A172 (cell line): ENCODE measurements at places on chromosomes 2 and 18. TPM values are rescaled to one million over a fixed set of nuclear protein-coding genes. Genes with fewer than 3 reads are reported as not detected.

DNA sequence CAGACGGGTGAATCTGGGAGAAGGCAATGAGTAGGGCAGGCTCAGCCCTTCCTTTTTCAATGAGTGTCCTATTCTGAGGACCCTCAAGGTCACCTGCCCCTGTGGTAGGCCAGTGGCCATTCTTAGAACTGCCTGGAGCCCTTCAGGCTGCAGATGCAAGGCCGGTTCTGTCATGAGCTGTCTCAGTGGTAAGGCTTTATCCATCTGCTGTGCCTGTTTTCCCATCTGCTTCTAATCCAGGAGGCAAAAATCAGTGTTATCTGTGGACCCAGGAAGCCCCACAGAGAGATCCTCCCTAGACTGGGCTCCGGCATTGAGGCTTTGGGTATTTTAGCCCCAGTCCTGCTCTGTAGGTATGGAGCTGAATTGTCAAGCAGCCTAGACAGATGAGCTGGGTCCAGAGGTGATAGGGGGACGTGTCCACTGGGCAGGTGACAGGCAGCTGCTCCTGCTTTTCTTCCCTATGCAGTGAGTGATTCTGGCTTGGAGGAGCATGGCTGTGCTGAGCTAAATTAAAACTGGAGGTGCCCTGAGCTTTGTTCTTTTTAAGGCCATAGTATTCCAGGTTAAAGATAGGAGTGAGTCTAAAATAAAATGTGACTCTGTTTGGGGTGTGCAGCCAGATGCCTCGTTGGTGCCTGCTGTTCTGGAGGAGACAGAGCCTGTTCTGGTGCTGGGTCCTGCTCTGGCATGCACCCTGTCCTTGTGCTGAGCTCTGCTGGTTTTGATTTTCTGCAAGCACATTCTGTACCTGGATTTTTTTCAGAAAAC lies 92.5 kb downstream of the FHOD3 start:
- DNase-seq: no peak

GRCh38 chr2:197042739-197043196 lies 116.3 kb upstream of the PGAP1 start:
- no peak for DNase-seq

- no peak for DNase-seq
These were observed 98.8 kb downstream of the RHBDD1 start for GRCh38 chr2:226934546-226935201.

GRCh38 chr2:235666213-235666781 lies 172.5 kb downstream of the AGAP1 start:
- peak; percentile 74 for DNase-seq

Gene KIF1A
- 4.1 and 6.4 TPM in 2 replicates for total RNA-seq

Gene LGALSL
- total RNA-seq: 7.6 and 20.3 TPM in 2 replicates

Gene COLEC11
- 0.17 TPM in 1 of 2 replicates, not detected in the other for total RNA-seq

Gene ATP6V1B1
- total RNA-seq: 0.93 TPM in 1 of 2 replicates, not detected in the other

Gene FEV
- not detected in 2 replicates for total RNA-seq
